SJSA1 (cell line): ENCODE measurements at places on chromosomes 4 and X.

DNA sequence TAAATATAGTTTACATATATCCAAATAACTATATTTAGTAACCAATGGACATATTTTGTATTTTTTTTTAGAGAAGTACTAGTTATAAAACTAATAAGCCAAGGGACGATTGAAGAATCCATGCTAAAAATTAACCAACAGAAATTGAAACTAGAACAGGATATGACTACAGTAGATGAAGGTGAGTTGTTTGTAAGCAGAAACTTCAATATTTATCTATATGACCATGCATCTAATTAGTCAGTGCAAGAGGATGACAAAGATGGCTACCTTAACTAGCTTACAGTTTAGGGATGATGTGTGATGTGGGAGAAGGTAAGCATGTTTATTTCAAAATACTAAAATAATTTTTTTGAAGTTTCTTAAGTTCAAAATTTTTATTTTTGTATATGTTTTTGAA lies 57.7 kb downstream of the HPGDS start:
- H3K4me1 ChIP-seq = no peaks in the 10 kb centered on the region
- H3K4me3 ChIP-seq = no peak overlapping the region
- H3K36me3 ChIP-seq = peaks cover 44% of the 10 kb centered on the region
- no peaks in the 10 kb centered on the region for H3K27me3 ChIP-seq
- DNase-seq = no peak
- H3K27ac ChIP-seq = no peak overlapping the region

GRCh38 chr4:142893012-142893411 lies 46.9 kb upstream of the INPP4B start:
- H3K27ac ChIP-seq = no peak overlapping the region
- no peak for DNase-seq
- no peak overlapping the region for H3K4me3 ChIP-seq
- no peaks in the 10 kb centered on the region for H3K4me1 ChIP-seq
- no peaks in the 10 kb centered on the region for H3K27me3 ChIP-seq

DNA sequence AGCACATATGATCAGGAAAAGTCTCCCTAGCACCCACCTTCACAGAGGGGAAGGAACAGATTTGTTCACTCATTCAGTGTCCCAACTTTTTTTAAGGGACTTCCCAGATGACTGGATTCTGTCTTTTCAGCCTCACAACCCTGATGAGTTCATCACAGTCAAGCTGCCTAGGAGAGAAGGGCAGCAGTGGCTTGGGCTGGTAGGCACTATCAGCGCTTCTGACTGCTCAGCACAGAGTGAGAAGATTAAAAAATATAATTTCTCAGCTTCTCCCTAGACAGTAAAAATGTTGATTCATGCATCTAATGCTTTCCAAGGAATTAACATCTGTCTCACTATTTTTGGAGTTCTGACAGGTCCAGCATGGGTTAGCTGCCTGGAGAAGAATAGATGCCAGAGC lies 328.2 kb downstream of the DTHD1 start:
- no peak overlapping the region for H3K27ac ChIP-seq
- no peaks in the 10 kb centered on the region for H3K27me3 ChIP-seq
- no peaks in the 10 kb centered on the region for H3K4me1 ChIP-seq
- H3K4me3 ChIP-seq = no peak overlapping the region
- no peak for DNase-seq

GRCh38 chr4:47631161-47631560 lies 146.1 kb downstream of the ATP10D start:
- no peak for DNase-seq
- H3K4me3 ChIP-seq = no peak overlapping the region
- H3K4me1 ChIP-seq = no peaks in the 10 kb centered on the region
- H3K36me3 ChIP-seq = no peaks in the 10 kb centered on the region

- no peak overlapping the region for H3K4me3 ChIP-seq
- H3K27me3 ChIP-seq = no peaks in the 10 kb centered on the region
- no peak for DNase-seq
- no peaks in the 10 kb centered on the region for H3K4me1 ChIP-seq
These were observed 12.0 kb upstream of the GPM6A start for GRCh38 chr4:175824076-175824475.

DNA sequence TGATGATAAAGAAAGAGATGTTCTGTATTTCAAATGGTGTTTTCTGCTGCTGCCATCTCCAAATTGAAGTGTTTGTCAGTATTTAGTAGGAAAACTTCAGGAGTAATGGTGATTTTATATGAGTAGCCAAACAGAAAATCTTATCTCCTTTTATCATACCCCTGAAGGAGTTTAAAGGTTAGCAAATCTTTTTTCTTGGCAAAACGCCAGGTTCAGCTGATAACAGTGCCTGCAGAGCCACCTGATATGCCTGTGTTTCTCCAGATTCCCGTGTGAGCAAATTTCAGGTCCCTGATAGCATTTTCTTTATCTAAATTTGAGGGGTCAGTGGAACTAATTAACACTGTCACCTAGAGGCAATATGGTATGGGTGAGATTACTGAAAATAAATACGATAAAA lies 65.8 kb upstream of the ETNPPL start:
- no peaks in the 10 kb centered on the region for H3K36me3 ChIP-seq
- no peaks in the 10 kb centered on the region for H3K27me3 ChIP-seq
- DNase-seq = no peak
- no peaks in the 10 kb centered on the region for H3K4me1 ChIP-seq
- no peak overlapping the region for H3K4me3 ChIP-seq

- H3K4me1 ChIP-seq = peaks cover 11% of the 10 kb centered on the region
- no peak for DNase-seq
- no peaks in the 10 kb centered on the region for H3K36me3 ChIP-seq
- H3K27me3 ChIP-seq = no peaks in the 10 kb centered on the region
These were observed 53.8 kb downstream of the SYNPO2 start for GRCh38 chr4:118942465-118942864.

- H3K4me3 ChIP-seq = no peak overlapping the region
- no peak for DNase-seq
- no peaks in the 10 kb centered on the region for H3K36me3 ChIP-seq
- no peak overlapping the region for H3K27ac ChIP-seq
These were observed 74.7 kb upstream of the GATB start for GRCh38 chr4:151835467-151835866.

- no peak overlapping the region for H3K27ac ChIP-seq
- no peaks in the 10 kb centered on the region for H3K36me3 ChIP-seq
These were observed 2.6 kb upstream of the SPINK2 start for GRCh38 chr4:56823933-56824600.
